ENCODE measurements at places on chromosomes 5 and 9. TPM values are rescaled to one million over a fixed set of nuclear protein-coding genes. Genes with fewer than 3 reads are reported as not detected.

- no peaks in the 10 kb centered on the region for H3K4me1 ChIP-seq
- no peaks in the 10 kb centered on the region for H3K36me3 ChIP-seq
- H3K27ac ChIP-seq: no peak overlapping the region
Observed at GRCh38 chr5:42828671-42829070, 17.0 kb upstream of the SELENOP start.

DNA sequence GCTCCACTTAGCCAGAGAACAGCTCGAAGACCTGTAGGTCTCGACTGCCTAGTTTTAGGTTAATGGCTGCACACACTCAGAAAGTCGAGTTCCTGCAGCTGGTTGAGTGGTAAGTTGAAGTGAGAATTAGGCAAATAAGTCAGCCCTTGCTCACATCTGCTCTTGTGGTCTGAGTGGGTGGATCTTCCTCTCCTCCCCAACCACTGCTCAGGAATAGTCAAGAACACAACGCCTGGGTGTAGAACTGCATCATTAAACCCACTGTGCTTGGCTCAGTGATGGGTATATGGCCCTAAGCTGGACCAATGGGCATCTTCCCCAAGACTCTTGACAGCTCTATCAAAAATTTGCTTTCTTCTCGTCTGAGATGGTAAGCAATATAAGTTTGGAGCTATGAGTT is 20.9 kb upstream of the ADAM19 start:
- H3K4me1 ChIP-seq: peaks cover 7% of the 10 kb centered on the region
- H3K36me3 ChIP-seq: no peaks in the 10 kb centered on the region
- no peak overlapping the region for H3K27ac ChIP-seq

DNA sequence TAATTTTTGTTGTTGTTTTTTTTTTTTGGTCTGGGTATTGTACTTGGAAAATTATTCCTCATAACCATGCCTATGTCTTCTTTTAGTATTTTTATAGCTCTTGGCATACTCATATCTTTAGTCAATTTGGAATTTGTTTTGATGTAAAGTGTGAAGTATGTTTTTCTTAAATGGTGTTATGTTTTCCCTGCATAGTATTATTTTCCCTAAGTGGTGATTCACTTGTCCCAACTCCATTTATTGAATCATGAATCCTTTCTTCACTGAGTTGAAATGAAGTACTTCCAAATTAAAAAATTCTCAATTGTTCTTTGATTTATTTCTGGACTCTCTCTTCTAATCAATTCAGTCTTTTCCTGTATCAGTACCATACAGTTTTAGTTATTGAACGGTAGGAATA is 46.5 kb downstream of the POLK start:
- H3K27ac ChIP-seq: no peak overlapping the region
- H3K36me3 ChIP-seq: peaks cover 9% of the 10 kb centered on the region
- H3K4me1 ChIP-seq: no peaks in the 10 kb centered on the region
- H3K27me3 ChIP-seq: no peaks in the 10 kb centered on the region

DNA sequence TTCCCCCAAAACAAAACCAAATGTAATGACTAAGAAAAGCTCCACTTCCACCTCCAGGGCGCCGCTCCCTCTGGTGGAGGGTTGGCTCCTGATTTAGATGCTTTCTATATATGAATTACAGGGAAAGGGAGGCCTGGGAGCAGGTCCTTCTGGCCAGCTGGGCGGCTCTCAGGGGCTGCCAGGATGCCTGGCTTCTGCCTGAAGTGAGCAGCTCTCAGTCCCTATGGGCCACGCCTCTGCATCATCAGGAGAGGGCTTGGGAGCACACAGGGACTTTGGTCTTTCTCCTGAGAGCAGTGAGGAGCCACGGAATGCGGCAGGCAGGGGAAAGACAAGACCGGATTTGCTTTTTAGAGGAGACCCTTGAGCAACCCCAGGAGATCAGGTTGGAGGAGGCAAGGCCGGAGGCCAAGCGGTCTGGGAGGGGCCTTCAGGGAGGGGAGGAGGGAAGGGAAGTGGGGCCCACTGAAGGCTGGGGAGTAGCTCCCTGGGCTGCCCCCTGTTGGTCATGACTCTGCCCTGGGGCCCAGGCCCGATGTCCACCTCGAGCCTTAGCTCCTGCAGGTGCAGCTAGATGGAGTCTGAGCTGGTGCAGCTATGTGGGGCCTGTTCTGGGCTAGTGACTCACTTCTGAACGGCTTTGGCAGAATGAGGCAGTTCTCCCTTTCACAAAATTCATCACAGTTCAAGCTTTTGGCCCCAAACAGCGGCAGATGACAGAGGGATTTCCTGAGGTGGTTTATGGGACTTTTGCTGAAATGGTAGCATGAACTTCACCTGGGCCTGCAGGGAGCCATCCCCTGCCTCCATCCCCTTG is 11.3 kb upstream of the GRHPR start:
- H3K4me1 ChIP-seq: no peaks in the 10 kb centered on the region
- no peak overlapping the region for H3K4me3 ChIP-seq
- no peaks in the 10 kb centered on the region for H3K36me3 ChIP-seq
- H3K27ac ChIP-seq: no peak overlapping the region
- no peak for DNase-seq

DNA sequence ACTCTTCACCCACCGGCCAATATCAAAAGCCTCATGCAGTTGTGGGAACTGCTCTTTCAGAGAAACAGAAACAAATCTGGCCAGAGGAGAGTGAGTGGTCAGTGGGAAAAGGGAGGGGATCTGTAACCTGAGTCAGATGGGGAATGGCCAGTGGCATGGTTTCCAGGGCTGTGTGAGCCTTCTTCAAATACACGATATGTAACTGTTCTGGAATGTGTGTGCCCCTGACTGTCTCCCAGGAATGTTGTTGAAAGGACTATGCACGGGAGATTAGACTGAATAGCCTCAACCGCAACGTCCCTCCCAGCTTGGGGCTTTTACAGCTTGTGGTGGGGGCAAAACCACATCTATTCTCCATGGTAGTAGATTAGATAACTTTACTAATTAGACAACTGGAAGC is 60.8 kb downstream of the SH3TC2 start:
- H3K4me3 ChIP-seq: no peak overlapping the region
- no peaks in the 10 kb centered on the region for H3K36me3 ChIP-seq
- DNase-seq: no peak
- no peaks in the 10 kb centered on the region for H3K4me1 ChIP-seq
- H3K27me3 ChIP-seq: no peaks in the 10 kb centered on the region

- no peak for DNase-seq
- peaks cover 11% of the 10 kb centered on the region for H3K4me1 ChIP-seq
- H3K27ac ChIP-seq: no peak overlapping the region
Observed at GRCh38 chr9:129826759-129827158, 2.8 kb upstream of the TOR1A start.

GRCh38 chr5:100950985-100951384 is 47.9 kb upstream of the ST8SIA4 start:
- DNase-seq: no peak
- H3K4me1 ChIP-seq: no peaks in the 10 kb centered on the region
- H3K27me3 ChIP-seq: no peaks in the 10 kb centered on the region
- no peak overlapping the region for H3K4me3 ChIP-seq
- H3K36me3 ChIP-seq: no peaks in the 10 kb centered on the region
- no peak overlapping the region for H3K27ac ChIP-seq

PCDH12 gene
- polyA plus RNA-seq: 0.52 TPM

FOXI1 gene
- 1.3 TPM for polyA plus RNA-seq

ECPAS gene
- polyA plus RNA-seq: 21.3 TPM

EQTN gene
- 0.21 TPM for polyA plus RNA-seq

LCP2 gene
- 131 TPM for polyA plus RNA-seq

Measured in thymus (tissue), 14 donors.